ENCODE measurements at places on chromosomes 4 and X.

DNA sequence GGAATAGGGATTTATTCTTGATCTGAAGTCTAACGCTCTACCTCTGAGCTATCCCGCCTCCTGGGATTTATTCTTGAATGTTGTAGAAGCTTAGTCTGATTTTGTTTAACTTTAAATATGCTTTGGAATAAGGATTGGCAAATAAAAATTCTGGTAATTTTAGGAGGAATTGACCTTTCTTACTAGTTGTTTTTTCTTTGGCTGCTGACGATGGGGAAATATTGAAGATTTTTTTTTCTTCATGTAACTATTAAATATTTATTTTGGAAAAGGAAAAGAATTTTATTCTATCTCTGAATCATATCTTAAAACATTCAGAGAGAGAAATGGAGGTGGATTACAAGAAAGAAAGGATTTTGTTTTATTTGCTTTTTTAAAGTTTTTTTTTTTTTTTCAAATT lies 122.9 kb downstream of the PDLIM5 start:
- no peak for DNase-seq

DNA sequence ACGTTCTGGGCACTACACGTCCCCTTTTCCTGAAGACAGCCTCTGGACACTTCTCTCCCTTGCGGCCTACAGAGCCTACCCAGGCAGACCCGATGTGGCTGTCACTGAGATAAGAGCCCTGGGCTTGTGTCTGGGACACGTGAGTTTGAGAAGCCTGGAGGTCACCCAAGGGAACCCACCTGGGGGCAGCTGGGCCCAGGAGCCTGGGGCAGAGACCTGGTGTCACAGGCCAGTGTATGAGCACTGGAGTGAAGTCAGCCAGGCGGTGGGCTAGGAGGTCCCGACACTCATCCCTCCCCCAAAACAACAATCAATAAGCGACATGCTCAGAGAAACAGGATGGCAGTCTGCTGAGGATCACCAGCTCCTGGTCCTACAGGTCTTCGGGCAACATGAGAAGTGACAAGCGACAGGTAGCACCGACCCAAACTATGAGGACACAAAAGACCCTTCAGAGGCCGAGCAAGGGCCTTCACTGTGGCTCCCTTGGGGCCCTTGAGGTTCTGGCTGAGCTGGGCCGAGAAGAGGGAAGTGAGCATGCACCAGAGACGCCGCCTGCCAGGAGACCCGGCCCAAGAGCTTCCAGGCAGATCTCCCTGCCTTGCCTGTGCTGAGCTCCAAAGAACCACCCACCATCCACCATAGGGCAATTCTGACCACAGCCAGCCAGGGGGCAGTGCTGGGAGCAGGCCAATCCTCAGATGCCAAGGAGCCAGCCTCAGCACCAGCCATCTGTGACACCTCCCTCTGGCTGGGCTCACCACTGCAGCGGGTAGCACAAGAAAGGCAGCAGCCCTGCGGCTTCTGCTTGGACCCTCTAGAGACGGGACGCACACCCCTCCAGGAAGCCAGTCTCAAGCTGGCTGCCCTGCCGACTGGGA lies 11.0 kb upstream of the DUSP9 start:
- peak; percentile 54 for DNase-seq

GRCh38 chr4:126238013-126238412 lies 923.3 kb downstream of the FAT4 start:
- DNase-seq, result no peak

DNA sequence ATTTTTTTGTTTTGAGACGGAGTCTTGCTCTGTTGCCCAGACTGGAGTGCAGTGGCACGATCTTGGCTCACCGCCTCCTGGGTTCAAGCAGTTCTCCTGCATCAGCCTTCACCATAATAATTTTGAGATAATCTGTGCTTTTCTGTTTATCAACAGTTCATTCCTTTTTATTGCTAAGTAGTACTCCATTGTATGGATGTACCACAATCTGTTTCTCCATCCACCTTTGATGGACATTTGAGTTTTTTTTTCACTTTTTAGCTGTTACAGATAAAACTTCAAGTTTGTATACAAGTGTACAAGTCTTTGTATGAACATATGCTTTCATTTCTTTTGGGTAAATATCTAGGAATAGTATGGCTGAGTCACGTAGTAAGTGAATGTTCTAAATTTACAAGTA lies 9.0 kb downstream of the FUNDC2 start:
- DNase-seq, result no peak

DNA sequence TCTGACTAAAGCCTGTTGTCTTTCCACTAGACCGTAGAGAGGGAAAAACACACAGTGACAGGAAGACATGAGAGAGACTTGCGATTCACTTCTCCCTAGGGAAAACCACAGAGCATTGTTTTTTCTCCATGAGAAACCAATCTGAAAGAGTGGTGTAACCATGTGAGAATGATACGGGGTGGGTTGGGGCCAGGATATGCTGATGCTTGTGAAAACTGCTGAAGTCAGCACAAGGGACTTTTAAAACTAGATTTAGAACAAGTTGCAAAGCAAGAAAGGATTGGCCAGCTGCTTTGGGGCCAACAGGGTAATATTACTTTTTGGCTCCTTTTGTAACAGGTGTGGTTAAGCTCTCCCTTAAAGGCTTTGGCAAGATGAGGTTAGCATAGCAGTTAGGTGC lies 66.1 kb downstream of the NHSL2 start:
- DNase-seq, result no peak

GRCh38 chrX:151852294-151852693 lies 60.4 kb upstream of the MAGEA4 start:
- no peak for DNase-seq

- DNase-seq, result no peak
Measured at GRCh38 chr4:118224243-118224829, 128.5 kb downstream of the PRSS12 start.

DNA sequence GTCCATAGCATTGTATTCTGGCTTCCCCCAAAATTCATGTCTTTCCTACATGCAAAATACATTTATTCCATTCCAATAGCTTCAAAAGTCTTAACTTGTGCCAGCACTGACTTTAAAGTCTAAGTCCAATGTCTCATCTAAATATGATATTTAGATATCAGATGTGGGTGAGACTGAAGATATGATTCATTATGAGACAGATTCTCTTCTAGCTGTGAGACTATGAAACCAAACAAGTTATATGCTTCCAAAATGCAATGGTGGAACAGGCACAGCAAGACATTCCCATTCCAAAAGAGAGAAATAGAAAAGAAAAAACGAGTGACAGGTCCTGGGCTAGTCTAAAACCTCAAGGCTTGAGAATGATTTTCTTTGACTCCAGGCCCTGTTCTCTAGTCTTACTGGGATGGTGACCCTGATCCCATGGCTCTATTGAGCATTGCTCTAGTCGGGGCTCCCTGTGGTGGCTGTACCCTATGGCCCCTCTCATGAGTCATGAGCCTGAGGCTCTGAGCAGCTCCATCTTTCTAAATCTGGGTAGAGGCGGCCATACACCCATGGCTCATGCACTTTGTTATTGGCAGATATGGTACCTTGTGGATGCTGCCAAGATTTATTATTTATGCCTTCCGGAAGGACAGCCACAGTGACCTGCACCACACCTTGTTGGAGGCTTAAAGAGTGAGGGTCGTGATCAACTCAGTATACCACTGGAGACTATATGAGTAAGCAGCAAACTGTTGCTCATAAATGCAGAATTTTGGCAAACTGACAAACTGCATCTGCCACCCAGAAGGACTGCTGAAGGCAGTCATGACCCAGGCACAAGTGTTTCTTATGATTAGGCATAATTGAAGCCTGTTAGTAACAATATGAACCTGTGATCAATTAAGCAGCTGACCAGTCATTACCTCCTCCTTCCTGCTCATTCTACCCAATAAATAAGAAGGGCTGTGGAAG lies 38.5 kb upstream of the BOD1L1 start:
- no peak for DNase-seq

DNA sequence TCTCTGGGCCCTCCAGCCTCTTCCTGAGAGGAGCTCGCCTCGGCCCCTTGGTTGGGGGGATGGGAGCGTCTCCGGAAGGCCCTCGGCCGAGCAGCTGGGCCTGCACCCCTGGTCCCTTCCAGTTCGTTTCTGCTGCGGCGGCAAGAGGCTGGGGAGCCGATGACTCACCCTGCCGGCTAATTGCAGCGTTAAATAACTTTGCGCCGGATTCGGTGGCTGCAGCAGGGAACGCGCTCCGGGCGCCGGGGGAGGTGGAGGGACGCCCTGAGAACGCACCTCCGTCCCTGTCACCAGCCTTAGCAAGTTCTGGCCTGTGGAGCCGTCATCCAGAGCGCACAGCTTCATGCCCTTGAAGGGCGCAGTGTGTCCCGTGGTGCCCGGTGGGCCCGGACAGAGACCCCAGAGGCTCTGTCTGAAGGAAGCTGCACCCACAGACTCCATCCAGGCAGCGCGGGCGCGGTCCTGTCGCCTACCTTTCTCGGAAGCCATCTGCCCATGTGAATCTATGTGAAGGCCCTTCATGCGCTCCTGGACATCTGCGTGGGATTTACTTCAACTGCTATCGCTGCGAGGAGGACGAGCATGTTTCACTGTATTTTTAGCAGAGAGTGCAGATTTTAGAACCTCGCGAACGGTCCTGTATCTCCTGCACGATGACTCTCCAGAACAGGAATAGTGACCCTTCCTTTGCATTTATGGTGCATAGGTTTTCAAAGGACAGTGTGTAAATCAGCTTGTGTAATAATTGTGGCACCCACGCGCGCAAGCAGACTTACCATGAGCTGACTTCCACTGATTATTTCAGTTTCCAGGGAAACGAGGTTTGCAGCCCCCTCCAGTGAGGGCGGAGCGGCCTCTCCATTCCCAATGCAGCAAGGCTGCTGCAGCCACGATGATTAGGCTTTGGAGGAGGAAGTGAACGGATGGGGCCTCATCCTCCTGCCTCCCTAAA lies 1.7 kb upstream of the TMEM271 start:
- no peak for DNase-seq

GRCh38 chr4:6752486-6752829 lies 30.1 kb upstream of the KIAA0232 start:
- no peak for DNase-seq

GRCh38 chrX:46559062-46559461 lies 13.8 kb upstream of the ZNF674 start:
- DNase-seq, result no peak

DNA sequence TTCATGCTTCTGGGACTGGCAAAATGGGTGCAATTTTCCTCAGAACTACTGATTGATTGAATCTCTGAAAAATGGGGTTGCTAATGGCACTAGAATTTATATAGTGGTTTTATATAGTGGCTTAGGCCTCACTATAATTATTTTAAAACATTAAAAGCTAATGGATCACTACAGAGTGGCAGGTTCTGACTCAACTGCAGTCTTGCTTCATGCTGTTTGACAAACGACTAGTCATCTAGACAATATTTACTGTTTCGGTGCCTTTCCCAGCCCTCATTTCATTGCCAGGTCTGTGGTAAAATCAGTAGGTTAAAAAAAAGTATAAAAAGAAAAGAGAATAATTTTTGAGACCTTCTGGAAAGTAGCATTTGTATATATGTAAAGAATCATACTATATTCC lies 352.8 kb upstream of the ATOH1 start:
- DNase-seq, result no peak

GRCh38 chr4:19531906-19532848 lies 719.5 kb upstream of the SLIT2 start:
- DNase-seq, result no peak

DNA sequence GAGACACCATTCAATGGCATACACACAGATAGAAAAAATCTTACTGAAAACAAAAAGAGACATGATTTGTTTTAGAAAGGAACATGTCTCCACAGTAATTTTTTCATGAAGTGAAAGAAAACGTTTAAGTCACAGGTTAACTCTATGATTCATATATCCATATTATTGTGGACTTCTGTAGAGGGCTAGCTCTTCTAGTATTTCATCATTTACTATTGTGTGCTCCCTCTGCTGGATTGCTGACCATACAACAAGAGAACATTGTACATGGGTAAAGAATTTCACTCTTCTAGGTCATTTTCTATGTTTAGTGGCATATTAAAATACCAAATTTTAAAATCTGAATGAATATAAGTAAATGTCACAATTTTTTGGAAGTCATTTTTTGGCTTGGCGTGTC lies 91.8 kb upstream of the POU3F4 start:
- DNase-seq, result no peak

GRCh38 chr4:76548704-76549103 lies 113.7 kb downstream of the SHROOM3 start:
- no peak for DNase-seq

- DNase-seq, result no peak
Measured at GRCh38 chr4:38279077-38279476, 318.9 kb downstream of the PTTG2 start.

GRCh38 chr4:48752726-48753125 lies 27.4 kb downstream of the FRYL start:
- DNase-seq, result no peak

- DNase-seq, result no peak
Measured at GRCh38 chr4:73662709-73663546, 42.7 kb upstream of the RASSF6 start.

GRCh38 chr4:173301518-173302201 lies 32.5 kb downstream of the HMGB2 start:
- DNase-seq, result no peak

- DNase-seq, result no peak
Measured at GRCh38 chr4:81019006-81019405, 11.5 kb upstream of the BMP3 start.

DNA sequence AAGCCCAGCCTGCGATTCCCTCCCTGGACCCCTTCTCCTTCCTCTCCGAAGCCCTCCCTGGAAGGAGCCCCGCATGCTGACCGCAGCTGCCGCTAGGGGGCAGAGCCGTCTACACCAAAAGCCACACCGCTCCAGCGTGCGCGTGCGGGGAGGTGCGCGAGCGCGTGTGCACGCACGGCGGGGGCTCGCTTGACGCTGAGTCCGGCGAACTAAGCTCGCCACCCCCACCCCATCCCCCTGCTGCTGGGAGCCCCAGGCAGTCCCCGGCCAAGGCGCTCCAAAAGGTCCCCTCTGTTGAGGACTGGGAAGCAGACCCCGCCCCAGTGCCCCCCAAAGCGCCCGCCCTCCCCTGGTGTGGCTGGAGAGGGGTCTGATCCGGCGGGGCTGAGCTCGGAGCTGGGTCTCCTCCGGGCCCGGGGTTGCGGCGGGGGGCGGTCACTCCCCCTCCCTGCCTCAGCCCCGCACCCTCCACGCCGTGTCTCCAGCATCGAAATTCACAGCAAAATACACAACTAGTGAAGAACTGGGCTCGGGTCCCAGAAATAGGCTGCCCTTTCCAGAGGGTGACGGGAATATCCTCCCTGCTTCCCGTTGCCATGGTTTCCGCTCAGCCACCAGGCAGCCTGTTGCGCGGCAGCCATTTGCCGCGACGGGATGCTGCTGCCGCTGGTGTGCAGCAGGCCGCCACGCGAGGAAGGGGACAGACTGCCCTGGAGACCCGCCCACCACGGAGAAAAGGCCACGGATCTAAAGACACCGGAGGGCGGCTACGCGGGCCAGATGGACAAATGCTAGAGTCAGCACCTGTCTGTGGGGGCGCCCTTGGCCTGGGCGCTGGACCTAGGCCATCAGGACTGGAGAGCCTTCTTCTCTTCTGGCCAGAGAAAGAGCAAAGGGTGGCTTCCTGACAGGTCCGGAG lies 11.2 kb upstream of the CCNQ start:
- DNase-seq, result peak; percentile 87
